SIG-M5 (cell line): ENCODE measurements at places on chromosomes 12 and 14.

- DNase-seq, result no peak
Measured at GRCh38 chr14:99817331-99817730, 24.1 kb downstream of the EML1 start.

DNA sequence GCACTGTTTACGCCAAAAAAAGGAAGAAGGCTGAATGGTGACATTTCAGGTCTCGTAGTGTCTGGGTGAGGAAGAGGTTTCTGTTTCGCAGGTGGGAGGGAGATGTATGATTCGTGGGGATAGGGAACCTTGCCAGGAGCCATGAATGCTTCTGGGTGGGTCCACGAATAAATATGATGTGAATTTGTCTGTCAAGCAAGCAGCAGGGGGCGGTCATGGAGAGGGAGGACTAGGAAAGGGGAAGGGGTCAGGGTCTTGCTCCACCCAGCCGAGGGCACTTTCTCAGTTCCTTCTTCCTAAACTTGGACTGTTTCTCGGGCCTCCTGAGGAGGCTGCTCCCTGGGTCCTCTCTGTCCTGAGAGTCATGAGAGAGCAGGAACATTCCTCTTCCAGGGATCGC lies 72.5 kb downstream of the LGMN start:
- no peak for DNase-seq

DNA sequence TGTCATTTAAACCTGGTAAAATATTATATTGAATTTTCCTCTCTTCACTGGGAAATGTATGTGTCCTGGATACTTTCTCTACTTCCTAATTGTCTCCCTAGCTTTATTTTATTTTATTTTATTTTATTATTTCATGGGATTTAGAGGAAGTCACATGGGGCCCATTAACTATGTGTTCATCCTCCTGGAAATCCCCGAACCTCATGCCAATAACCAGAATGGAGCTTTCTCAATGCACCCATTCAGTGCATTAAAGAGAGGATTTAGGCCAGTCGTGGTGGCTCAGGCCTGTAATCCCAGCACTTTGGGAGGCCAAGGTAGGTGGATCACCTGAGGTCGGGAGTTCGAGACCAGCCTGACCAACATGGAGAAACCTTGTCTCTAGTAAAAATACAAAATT lies 1.3 kb upstream of the RPGRIP1 start:
- no peak for DNase-seq

DNA sequence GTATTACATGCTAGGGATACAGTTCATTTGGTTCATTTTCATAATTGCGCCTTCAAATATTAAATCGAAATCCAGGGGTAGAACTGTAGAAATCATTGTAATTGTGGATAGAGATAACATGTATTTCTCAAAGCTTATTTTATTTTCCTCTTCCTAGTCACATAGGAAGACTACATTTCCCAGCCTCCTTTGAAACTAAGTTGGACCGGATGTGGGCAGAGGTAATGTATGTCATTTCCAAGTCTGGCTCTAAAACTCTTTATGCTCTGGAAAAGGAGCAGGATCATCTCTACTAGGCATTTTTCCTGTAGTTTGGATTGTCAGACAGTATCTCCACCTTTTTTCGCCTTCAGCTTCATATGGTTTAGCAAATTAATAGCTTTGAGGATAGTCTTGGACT lies 70.1 kb upstream of the CRY1 start:
- DNase-seq, result no peak

GRCh38 chr14:40340708-40341107 lies 908.5 kb upstream of the FBXO33 start:
- DNase-seq, result no peak

DNA sequence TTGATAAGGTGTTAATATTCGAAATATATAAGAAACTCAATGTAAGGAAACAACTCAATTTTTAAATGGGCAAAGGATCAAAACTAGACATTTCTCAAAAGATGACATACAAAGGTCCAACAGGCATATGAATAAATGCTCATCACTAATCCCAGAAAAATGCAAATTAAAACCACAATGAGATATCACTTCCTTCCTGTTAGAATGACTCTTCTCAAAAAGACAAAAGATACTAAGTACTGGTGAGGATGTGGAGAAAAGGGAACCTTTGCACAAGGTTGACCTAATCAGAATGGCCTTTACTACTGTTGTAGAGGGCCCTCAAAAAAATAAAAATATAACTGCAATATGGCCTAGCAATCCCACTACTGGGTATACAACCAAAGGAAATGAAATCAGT lies 383.4 kb downstream of the KCNH5 start:
- no peak for DNase-seq
